ENCODE measurements at places on chromosomes 16 and 17.
A peak's percentile ranks its signal among the peaks of the same experiment; 100 is the strongest.

DNA sequence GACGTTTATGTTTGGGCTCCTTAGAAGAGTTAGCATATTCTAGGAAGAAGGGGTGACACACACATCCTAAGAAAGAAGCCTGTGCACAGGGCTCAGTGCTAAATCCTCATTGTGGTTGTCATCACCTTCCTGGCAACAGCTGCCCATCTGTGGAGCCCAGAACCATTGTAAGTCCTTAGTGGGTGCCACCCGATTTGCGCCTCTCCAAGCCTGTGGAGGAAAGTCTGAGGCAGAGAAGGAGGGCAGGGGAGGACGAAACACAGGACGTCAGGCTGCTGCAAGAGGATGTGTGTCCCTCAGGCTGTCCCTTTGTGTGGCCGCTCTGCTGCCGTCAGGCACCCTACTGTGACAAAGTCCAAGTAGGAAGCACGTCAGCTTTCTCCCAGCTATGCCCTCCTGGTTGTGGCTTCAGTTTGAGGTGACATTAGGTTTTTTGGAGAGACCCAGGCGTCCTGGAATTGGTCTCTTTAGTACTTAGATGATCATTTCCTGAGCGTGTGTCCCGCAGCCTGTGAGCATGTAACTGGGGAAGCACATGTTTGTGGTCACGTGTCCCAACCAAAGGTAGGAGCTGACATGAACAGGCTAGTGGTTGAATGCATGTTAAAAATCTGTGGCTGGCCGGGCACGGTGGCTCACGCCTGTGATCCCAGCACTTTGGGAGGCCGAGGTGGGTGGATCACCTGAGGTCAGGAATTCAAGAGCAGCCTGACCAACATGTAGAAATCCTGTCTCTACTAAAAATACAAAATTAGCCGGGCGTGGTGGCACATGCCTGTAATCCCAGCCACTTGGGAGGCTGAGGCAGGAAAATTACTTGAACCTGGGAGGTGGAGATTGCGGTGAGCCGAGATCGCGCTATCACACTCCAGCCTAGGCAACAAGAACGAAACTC, 10.7 kb downstream of the CLUAP1 start:
- DNase-seq = no peak

- DNase-seq = no peak
Observed at GRCh38 chr17:77346765-77347164, 206.0 kb downstream of the SEC14L1 start.

DNA sequence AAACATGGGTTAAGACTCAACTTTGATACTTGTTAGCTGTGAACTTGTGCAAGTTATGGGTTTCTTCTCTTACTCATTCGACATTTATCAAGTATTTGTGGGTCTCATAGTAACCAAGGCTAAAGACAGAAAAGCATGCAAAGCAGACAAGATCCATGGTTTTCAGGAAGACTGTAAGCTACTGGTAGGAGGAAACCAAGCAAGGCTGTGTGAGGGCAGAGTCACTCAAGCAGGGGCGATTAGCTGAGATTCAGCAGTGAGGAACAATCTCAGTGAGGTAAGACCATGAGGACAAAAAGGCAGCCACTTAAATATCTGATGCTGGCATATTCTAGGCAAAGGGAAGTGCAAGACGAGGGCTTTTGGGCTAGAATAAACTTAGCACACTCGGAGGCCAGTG, 29.5 kb downstream of the MBTD1 start:
- no peak for DNase-seq

GRCh38 chr17:18250259-18250658, 8.3 kb downstream of the FLII start:
- no peak for DNase-seq

GRCh38 chr16:85757341-85757822, 6.5 kb upstream of the C16orf74 start:
- no peak for DNase-seq

- DNase-seq = peak; percentile 87
Observed at GRCh38 chr16:85372627-85373372, 240.3 kb upstream of the GSE1 start.

GRCh38 chr17:29870836-29871465, 59.1 kb downstream of the SSH2 start:
- no peak for DNase-seq

- no peak for DNase-seq
Observed at GRCh38 chr16:23182679-23183542, at the start of gene SCNN1G. SCNN1G (plus strand) TSS chr16:23182745; CDS start chr16:23186272, 3,527 bp downstream.

GRCh38 chr16:27204312-27204915, 1.1 kb downstream of the KDM8 start:
- DNase-seq = no peak

DNA sequence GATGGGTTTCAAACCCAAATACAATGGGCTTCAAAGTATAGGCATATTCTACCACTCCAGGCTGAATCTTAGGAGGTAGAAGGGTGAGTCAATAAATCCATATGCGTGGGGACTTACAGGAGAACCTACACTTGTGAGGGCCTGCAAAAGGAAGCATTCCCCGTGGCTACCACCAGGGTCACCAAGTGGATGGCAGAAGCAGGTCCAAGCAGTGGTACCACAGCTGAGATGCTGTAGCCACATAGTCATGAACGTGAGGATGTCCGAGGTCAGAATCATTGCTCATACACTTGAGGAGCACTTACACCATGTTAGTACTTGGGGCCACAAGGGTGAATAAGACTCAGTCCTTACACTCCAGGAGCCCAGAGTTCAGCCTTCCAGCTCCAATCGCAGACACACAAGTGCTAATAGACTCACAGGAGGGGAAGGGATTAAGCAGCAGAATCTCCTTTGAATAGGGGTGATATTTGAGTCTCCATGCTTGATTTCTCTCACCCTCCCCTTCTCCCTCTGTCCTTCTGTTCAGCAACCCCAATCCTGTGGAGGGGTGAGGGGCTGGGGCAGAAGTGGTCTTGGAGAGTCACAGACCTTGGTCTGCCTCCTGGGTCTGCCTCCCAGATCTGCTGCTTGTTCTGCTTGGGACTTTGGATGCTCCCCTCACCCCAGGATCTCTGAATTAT, 42.5 kb upstream of the ASIC2 start:
- no peak for DNase-seq

- DNase-seq = no peak
Observed at GRCh38 chr17:42704837-42705494, 22.6 kb downstream of the CNTNAP1 start.

GRCh38 chr16:24853830-24854229, 8.1 kb downstream of the SLC5A11 start:
- no peak for DNase-seq

DNA sequence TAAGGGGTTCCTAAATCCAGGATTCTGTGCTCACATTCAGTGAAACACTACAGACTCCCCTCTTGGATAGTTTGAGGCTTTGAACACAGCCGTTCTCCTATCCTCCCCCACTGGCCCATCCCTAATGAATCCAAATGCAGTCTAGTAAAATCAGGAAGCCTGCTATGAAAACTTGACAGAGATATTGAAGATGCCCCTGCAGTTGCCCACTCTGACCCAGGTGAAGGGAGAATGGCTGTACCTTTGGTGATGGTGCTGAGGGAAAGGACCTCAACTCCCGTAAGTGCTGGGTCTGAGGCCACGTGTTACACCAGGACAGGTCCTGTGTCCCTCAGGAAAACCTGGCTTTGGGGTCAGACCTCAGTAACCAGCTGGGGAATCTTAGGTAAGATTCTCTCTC, 54.4 kb downstream of the SF3B3 start:
- DNase-seq = no peak

GRCh38 chr17:40557531-40558299, 7.6 kb downstream of the CCR7 start:
- DNase-seq = no peak

- DNase-seq = no peak
Observed at GRCh38 chr17:14133104-14133503, 63.8 kb downstream of the COX10 start.

DNA sequence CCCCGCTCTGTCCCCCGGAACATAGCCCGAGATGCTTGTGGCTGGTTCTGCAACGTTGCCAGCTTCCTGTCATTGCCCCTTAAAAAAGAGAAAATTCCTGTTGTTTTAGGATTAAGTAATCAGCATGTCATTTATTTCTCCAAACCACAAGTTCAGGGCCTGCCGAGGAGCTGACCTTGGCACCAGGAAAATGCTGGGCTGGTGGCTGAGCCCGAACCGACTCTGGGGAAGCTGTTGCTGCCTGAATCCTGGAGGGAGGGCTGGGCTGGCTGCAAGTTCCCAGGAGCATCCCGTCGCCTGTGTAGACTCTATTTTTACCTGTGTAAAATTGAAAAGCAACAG, 130.9 kb upstream of the FOXF1 start:
- DNase-seq = no peak

GRCh38 chr17:74467221-74467951, 952 bp downstream of the CD300A start:
- DNase-seq = peak; percentile 50

GRCh38 chr16:14017886-14018285, 53.2 kb upstream of the MRTFB start:
- no peak for DNase-seq

DNA sequence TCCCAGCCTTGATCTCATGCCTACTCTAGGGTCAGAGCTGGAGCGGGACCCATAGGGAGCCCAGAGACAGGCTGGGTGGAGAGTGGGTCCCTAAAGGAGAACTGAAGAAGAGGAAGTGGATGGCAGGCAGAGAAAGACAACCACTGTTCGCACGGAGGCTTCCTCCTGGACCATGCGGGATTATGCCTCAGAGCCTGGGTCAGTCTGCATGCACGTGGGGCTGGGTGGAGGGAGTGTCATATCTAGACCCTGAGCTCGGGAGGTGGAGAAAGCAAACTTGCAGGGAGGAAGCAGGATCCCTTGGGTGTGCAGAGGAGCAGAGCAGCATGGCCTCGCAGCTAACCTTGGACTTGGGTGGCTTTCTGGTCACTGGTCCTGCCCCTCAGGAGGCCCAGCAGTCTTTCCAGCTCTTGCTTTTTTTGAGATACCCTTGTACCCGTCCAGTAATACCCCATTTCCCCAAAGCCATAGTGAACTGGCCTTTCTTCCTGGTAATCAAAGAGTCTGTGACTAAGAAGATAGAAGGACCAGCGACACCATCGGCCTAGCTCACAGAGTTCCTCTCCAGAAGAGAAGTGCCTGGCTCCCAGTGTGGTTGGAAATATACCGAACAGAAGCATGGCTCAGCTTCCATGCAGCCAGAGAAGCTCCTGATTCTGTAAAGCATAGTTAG, 344.2 kb downstream of the CPPED1 start:
- DNase-seq = peak; percentile 82

GRCh38 chr17:67403065-67403464, 26.0 kb downstream of the PITPNC1 start:
- no peak for DNase-seq

DNA sequence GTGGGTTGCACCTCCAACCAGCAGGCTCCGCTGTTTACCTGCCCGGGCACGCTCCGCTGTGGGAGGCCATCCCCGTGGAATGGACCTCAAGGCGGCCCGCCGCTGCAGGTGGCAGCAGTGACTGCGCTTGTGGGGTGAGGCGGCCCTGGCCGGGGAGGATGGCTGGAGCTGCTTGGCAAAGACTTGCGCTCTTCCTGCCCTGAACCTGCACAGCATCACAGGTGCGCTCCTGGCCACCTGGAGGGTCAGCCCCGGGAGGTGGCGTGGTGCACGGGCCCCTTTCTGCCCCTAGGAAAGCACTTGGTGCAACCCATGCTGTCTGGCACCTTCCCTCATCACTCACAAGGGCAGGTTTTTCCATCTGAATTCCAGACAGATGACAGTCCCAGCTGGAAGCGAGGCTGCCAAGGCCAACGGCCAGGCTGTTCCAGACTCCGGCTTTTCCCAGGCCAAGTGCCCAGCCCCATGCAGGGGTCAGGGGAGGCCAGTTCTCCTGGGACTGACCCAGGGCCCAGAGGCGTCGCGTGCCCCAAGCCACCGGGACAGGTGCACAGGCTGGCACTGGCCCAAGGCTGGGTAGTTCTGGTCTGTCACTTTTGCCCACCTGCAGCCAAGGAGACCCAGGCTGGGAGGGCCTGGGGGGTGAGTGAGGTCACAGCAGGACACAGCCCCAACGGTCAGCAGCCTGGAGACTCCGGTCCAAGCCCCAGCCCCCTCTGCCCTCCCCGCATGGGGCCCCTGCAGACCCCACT, 13.3 kb downstream of the UTS2R start:
- DNase-seq = no peak

DNA sequence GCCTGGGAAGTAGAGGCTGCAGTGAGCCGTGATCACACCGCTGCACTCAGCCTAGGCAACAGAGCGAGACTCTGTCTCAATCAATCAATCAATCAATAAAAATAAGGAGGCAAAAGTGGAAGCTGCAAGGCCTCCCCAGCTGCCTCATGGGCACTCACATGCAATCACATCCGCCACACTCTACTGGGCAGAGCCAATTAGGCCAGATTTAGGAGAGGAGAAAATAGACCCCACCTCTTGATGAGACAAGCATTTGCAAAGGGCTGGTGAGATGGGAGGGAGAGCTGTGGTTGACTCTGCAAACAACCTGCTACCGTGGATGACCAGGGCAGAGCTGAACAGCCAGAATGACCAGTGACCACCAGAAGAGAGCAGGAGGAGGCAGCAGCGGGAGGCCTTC, 14.7 kb upstream of the GSG1L start:
- no peak for DNase-seq

DNA sequence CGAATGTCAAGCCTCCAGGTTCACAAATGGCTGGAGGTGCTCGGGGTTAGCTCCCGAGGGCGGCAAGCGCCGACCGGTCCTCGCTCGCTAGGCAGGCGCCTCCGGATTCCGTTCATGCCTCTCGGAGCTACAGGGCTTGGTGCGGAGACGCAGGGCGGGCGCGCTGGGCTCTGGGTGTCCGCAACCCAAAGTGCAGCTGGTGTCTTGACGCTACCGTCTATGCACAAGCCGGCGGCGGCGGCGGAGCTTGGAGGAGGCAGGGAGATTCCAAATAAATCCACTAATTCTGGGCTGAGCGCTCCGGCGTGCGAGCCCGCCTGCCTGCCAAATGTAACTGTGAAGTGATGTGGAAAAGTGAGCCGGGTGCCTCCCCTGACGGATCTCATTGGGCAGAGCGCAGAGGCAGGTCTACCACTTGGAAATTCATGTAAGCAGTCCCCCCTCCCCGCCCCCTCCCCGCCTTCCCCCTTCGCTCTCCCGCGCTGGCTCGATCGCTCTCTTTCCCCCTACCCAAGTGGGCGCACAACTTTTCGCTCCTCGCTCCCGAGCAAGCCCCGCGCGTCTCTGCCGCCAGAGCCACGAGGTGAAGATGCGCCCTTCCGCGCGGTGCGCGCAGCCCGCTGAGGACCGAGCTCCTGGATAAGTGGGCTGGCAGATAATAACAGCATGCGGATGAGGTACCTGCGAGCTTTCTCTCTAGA, at the start of gene CDH8:
CDH8 (minus strand) TSS at position 338 of the 701 bp plus-strand sequence. CDS start 15,035 bp downstream, outside the sequence.
- no peak for DNase-seq

DNA sequence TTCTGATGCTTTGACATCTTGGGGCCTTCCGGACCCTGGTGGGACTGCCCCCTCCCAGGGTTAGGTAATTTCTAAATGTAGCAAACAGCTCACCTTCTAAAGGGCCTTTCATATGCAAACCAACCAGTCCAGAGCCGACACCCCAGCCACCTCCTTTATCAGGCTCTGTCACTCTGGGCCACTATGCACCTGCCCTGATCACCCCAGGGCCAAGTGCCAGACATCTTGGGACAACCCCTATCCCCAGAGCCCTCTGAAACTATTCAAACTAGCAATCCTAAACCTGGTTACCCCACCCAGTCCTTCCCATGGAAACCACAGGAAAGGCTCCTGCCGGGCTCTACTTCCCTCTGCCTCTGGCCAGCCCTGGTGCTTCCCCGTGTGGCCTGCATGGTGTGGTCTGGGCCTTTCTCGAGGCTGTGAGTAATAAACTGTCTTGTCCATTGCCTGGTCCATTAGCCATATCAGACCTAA, 91.2 kb upstream of the TNRC6C start:
- DNase-seq = no peak
